Effector memory CD4-positive, alpha-beta T cell (primary cell): ENCODE measurements at places on chromosomes 11 and 22.
A peak's percentile ranks its signal among the peaks of the same experiment; 100 is the strongest.

- no peak for DNase-seq
Measured at GRCh38 chr22:38674888-38675287, 6.9 kb upstream of the TOMM22 start.

GRCh38 chr11:114820621-114821020 is 142.3 kb downstream of the NXPE2 start:
- DNase-seq = no peak

GRCh38 chr11:11373934-11374333 is 20.9 kb upstream of the CSNK2A3 start:
- no peak for DNase-seq

DNA sequence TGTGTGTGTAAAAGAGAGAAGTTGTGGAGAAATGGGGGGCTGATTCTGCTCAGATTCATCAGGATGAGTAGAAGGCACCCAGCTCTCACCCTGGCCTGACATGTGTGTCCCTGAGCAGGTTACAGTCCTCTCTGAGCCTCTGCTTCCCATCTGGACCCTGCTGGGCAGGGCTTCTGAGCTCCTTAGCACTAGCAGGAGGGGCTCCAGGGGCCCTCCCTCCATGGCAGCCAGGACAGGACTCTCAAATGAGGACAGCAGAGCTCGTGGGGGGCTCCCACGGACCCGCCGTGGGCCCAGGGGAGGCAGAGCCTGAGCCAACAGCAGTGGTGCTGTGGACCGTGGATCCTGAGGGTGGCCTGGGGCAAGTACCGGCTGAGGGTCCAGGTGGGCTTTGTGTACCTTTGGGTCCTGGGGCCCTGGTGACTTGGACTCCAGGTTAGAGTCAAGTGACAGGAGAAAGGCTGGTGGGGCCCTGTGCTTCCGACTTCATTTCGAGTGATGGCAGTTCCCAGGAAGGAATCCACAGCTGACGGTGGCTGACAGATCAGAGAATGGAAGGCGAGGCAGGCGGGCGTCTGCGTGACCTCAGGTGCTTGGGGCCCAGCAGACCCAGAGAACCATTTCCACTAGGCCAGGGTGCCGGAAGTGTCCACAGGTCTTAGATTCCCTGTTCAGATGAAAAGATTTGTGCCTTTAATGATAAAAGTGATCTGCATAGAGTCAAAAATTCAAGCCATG is 21.9 kb downstream of the NEAT1 start:
- DNase-seq = no peak

GRCh38 chr11:17991783-17992433 is 20.9 kb downstream of the SERGEF start:
- peak; percentile 16 for DNase-seq

- DNase-seq = no peak
Measured at GRCh38 chr22:43185860-43186261, 1.1 kb downstream of the TTLL12 start.

- no peak for DNase-seq
Measured at GRCh38 chr11:62264004-62264403, 6.0 kb upstream of the SCGB2A2 start.

GRCh38 chr22:17639247-17639741 is 737 bp downstream of the BCL2L13 start:
- DNase-seq = no peak

DNA sequence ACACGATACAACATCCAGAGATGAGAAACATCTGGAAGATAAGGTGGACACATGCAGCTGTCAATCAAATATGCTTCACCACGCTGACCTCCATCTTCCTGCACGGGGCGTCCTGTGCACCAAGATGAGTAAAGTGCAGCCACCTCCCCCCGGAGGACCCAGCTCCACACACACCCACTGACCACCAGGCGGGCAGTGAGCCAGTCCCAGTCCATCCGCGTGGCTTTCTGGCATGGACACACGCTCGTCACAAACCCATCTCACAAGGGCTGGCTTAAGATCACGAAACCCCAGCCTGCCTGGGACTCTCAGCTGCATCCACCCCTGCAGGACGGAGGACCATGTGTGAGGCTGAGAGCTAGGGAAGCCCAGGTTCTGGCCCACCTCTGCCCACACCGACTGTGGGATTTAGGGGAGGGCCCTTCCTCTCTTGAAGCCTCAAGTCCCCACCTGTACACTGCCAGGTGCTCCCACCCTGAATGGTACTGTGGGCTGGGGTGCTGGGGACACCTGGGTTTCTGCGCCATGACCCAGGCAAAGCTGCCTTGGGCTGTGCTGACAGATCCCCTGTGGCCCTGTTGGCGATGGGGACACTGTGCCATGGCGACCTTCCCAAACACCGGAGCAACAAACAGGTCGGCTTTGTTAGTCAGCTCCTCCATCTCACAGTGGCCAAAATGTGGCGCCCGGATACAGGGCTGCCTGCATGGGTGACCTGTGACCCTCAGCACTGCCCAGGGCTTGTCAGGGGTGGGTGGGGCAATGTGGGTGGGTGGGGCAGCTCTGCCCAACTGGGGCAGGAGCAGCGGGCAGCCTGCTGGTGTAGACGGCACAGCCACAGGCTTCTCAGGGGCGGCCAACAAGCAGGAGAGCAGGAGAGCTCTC is 629.0 kb downstream of the TBC1D22A start:
- DNase-seq = no peak

GRCh38 chr11:130023204-130023603 is 20.6 kb upstream of the PRDM10 start:
- DNase-seq = no peak

- no peak for DNase-seq
Measured at GRCh38 chr22:46934746-46935491, 172.5 kb downstream of the TBC1D22A start.

DNA sequence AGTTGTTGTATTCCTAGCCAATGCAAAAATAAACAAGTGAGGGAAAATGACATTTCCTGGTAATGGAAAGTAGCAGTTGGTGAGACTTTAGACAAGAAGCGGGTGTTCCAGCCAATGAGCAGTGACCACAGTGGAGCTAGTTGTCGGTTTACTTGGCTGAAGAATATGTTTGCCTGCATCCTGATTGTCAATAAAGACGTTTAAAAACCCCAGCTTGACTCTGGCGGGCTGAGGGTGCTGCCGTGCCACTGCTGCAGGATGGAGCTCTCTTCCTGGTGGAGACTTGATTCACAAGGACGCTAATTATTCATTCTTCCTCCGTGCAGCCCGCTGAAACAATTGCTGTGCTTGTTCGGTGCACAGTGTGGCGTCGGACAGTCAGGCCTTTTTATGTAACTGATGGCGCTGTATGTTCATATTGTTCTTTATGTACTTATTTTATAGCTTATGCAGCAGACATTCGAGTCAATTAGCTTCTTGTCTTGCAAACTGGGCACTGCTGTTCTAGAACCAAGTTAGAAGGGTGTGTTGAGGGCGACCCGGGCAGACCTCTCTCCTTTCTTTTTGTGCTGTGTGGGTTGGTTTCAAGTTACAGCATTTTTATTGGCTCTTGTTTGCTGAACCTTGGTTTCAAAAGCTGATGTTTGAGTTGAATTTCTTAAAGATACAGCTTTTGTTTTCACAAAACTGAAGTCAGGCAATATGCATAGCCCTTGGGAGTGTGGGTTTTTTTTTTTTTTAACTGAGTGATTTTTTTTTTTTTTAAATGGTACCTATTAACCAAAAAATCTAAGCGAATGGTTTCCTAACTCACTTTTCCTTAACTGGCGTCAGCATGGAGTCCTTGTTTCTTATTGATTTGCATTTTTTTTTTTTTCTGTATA is 153.9 kb downstream of the TEAD1 start:
- no peak for DNase-seq
